ENCODE measurements at places on chromosomes 16 and 17. TPM values are rescaled to one million over a fixed set of nuclear protein-coding genes. Genes with fewer than 3 reads are reported as not detected.

GRCh38 chr17:49621946-49622529, 46.4 kb downstream of the NXPH3 start:
- no peak for DNase-seq

DNA sequence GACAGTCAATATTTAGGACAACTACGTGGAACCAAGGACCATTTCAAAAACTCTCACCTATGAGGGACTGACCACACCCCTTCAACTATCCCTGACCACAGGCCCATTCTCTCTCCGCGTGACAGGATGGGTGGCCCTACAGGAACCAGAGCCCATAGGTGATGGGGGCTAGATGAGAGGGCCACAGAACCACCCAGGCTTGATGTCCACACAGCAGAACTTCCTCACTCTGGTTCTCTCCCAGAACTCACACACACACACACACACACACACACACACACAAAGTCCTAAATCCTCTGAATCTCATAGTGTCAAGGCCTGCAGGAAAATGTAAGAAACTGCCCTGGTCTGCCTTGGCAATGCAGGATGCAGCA, 1.5 kb downstream of the ZNF319 start:
- DNase-seq = no peak

DNA sequence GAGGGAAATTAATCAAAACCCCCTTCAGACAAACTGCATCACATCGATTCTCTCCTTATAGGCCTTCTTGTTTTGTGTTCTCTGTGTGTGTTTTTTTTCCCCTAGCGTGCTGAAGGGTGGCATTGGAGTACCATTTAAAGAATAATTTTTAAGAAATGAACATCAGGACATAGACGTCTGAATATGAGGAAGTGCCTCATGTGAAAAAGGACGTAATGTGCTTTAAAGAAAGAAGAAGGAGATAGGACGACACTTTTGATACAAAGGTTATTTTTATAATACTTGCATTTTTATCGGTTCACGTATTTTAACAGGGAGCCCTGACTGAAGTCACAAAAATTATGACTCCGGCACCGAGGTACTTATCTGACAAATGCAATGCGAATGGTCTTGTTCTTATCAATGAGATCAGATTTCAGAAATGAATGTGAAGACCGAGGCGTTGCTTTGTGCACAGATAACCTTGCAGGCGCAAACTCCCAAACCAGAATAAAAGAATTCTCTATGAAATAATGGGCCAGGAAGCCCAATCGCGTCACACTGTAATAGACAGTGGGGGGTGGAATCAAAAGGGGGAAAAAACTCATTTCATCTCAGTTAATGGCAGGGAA, 606.3 kb downstream of the MAF start:
- no peak for DNase-seq

GRCh38 chr16:23640615-23640930, 537 bp downstream of the PALB2 start:
- DNase-seq = no peak

Gene CSH1
- not detected for polyA plus RNA-seq

Gene SEZ6
- 0.48 TPM for polyA plus RNA-seq
